Stimulated activated CD8-positive, alpha-beta memory T cell treated with anti-CD3 and anti-CD28 coated beads, Interleukin-4, amount 100 ng/mL, for 1 hour (primary cell): ENCODE measurements at places on chromosomes 6 and 20.

GRCh38 chr6:40817369-40817768 is 221.7 kb downstream of the UNC5CL start:
- DNase-seq, result no peak

DNA sequence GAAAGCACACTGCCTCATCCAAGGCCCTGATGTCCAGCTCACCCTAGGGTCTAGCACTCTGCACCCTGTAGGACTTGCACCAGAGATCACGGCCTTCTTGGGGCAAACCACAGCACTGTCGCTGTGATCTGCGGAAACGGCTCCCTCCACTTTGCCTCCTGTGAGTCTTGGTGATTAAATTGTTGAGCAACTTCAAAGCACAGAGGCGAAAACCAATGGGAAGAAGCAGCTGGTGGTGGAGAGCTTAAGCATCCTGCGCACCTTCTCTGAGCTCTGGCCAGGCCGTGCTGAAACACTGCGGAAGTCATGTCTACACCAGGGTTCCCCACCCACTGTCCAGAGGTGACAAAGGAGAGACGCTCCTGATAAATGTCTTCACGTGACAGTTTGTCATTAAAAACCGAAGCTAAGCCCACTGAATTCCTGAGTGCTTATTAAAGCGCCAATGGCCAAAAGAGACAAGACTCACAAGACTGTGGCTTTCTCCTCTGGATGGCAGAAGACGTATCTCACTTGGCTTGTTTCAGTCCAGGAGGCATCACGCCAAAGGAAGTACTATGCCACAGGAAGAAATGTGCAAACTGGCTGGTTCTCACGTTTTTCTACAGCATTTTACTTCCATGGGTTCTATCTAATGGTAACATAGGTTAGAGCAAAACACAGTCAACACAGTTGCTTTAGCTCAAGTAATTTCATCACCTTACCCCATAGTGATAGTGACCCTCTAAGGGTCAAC is 3.1 kb downstream of the RAMACL start:
- DNase-seq, result no peak

DNA sequence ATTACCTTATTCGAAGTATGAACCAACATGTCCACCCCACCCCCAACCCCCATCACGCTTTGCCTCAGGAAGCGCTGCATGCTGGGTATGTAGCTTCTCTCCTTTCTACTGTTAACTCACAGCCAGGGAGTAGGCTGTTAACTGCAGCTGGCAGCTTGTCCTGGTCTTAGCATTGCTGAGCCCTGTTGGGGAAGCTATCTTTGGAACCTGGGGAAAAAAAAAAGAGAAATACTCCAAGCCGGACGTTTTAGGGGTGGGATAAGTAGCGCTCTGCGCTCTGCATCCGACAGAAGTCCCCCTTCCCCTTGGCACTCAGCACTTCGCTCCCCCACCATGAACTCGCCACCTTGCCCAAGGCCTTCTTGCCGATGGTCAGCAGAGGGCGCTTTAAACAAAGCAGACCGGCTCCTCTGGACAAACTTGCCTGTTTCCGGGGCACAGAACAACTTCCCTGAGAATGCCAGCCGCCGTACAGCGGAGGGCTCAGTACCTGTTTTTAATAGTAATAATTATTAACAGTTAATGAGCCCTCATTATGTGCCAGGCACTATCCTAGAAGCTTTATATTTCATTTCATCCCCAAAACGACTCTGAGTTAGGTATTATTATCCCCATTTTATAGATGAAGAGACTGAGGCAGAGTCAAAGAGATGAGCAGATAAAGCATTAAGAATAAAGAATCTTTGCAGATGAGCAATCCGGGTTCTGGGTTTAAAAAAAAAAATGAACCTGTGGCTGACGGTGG is 35.2 kb upstream of the MDFI start:
- DNase-seq, result peak; percentile 55

DNA sequence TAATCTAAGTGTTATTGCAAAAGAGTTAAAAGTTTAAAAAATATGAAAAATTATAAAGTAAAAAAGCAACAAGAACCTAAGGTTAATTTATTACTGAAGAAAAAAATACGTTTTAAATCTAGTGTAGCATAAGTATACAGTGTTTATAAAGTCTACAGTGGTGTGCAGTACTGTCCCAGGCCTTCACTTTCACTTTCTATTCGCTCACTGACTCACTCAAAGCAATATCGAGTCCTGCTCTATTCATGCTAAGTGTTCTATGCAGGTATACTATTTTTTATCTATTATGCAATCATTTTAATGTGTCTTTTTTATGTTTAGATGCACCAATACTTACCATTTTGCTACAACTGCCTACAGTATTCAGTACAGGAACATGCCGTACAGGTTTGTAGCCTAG is 113.0 kb downstream of the MANEA start:
- no peak for DNase-seq

DNA sequence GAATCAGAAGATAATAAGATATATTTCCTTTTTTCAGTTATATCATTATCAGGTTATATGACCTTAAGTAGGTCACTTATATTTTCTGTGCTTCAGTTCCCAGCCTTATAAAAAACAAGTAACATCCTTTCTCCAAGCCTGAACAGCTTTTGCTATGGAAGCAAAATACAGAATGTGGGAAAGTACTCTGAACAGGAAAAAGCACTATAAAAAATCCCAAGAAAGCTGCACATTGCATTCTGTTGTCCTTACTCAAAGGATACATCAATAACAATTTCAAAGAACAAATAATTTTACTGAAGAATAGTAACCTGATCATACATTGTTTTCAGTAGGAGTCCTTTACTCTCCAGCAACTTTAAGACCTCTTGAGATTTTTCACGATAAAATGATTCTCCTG is 56.4 kb downstream of the SLC35A1 start:
- no peak for DNase-seq
